ENCODE measurements at places on chromosomes 3 and 15. TPM values are rescaled to one million over a fixed set of nuclear protein-coding genes. Genes with fewer than 3 reads are reported as not detected.

DNA sequence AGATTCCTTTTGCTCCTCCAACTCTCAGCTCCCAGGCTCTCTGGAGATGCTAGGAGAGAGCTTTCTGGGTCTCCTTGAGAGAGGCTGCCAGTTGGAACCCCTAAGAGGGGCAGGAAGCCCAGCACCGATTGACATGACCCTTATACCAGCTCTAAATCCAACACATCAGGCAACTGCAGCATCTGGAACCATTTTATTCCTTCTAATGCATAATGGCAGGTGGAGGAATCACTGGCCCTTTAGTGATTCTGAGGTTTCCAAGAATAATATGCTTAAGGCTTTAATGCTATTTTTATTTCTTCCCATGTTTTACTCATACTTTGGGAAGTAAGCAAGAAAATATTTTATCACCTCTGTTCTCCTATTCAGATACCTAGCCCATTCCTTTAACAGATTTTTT is 60.3 kb upstream of the TEX264 start:
- no peak for DNase-seq

DNA sequence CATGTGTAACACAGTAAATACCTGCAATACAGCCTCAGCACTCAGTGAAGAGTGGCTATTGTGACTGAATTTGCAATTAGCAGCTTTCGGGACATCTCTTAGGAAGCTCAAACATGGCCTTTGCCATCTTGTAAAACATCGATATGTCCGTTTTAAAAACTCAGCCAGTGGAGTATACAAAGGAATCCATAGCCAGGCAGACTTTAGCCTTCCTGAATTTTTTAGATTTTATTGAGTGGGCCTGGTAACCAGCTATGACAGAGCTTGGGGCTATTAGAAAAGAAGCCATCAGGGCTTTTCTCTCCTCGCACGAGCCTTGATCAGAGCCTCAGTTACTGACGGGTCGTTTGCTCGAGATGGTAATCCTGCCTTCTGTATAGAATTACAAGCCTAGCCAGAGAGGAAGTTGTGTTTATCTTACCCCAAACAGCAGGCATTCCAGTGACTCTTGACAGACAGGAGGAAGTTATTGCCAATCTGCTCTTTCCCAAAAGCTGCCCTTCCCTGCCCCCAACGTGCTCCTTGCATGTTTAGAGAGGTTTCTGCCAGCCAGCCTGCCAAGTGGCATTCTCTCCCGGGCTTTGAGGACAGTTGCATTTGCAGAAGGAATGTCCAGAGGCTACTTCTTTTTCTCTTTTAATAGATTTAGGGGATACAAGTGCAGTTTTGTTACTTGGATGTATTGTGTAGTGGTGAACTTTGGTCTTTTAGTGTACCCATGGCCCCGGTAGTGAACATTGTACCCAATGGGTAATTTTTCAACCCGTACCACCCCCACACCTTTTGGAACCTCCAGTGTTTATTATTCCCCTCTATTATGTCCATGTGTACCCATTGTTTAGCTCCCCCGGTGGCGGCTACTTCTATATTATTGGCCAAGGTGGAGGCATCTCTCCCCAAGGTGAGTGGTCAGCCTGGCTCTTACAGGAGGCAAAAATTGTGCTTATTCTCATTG is 40.6 kb downstream of the ITPR1 start:
- DNase-seq = no peak

GRCh38 chr3:196163666-196164493 is 47.3 kb downstream of the ZDHHC19 start:
- DNase-seq = no peak

- no peak for DNase-seq
These were observed 77.2 kb downstream of the CEMIP start for GRCh38 chr15:80856400-80856799.

The PBRM1 gene
- polyA plus RNA-seq = 46.8 TPM

The FBLN2 gene
- 35.1 TPM for polyA plus RNA-seq

DNA sequence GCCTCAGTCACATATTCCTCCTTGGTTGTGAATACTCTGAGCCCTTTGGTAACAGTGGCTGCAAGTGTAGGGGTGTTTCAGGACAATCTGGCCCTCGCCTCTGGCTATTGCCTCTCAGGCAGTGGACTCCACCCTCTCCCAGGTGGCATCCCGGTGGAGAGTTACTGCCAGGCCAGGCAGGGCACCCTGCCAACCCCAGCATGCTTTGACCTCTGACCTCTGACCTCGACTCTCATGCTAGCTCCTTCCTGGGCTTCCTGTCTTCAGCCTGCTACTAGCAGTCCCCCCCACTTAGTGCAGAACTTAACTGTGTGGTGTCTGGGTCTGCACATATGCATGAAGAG is 5.5 kb downstream of the TM6SF1 start:
- DNase-seq = no peak

DNA sequence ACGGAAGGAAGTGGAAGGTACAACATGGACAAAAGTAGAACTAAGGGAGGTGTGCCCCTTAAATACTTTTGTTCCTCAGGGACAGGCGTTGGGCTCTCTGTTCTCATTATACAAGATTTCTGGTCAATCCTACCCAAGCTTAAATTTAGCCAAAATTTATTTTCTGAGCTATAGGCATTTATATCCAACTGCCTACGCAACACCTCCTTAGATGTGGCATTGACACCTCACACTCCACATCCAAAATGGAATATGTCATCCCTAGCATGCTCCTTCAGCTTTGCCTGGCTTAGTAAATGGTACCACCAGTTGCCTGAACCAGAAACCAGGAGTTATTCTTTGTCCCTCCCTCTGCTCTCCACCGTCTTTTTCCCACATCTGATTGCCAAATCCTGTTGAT is 26.2 kb downstream of the FANCD2OS start:
- DNase-seq = no peak

DNA sequence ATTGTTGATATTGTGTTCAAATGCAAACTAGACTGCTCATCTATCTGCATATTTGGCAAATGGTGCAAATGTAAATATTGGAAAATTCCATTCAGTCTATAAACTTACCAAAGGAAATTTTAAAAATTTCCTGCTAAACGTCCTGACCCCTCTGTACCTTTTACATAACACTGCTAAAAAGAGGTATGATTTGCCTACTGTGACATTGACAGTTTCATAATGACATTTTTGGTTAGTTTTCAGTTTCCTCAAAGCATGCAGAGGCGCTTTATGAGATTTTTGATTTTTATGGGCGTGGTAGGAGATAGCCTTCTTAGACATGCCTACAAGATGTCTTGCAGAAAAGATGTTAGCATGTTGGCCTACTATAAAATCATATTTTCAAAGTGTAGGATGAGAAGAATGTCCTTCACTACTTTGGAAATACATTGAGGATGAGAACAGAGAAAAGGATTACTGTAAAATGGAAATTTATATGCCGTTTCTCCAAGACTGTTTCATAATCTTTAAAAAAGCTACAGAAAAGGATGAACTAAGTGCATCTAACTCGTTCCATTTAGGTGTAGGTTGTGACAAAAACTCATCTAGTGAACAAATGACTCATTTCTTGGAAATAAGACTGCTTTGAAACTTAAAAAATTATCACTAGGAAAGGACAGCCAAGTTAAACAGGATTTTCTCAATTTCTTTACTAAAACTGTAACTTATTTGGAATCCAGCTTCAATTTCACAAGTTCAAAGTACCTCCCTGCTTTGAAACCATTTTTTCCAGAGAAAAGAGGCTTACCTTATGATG is 14.5 kb upstream of the ISLR start:
- no peak for DNase-seq

DNA sequence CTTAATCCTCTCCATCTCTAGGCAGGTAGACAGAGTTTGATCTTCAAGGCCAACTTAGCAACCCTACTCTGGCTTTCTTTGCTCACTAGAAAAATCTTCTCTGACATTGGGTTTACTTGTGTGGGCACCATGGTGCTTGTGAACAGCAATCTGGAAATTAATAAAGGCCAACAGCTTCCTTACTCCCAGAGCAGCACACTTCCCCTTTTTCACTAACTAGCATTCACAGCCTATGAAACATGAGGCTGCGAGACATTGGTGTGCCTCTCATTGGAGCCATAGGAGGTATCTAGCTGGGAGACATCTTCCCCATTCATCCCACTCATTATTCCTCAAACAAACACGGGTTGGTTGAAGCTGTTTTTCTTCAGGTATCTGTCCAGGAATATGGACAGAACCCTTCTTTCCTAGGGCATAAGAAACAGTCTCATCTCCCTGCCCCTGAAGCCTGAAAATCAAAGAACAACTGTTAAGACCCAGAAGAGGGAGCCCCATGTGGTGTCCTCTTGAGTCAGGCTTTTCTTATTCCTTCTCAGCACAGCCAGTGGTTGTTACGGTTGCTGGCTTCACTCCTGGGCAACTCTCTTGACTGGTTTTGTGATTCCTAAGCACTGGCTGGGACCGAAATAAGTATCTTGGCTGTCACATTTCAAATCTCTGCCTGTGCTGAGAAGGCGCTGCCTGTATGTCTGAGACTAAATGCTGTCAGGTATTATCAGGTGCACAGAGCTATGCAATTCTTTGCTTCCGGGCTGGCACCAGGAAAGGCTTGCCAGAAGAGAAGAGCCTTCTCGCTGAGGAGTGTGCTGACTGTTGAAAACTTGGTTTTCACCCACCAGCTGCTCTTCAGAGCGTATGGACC is 194.4 kb downstream of the FEZF2 start:
- no peak for DNase-seq

- no peak for DNase-seq
These were observed 206.6 kb upstream of the MDFIC2 start for GRCh38 chr3:70519026-70519425.

The MON1A gene
- 5.8 TPM for polyA plus RNA-seq

- DNase-seq = no peak
These were observed 92.7 kb upstream of the BLM start for GRCh38 chr15:90624278-90624981.

DNA sequence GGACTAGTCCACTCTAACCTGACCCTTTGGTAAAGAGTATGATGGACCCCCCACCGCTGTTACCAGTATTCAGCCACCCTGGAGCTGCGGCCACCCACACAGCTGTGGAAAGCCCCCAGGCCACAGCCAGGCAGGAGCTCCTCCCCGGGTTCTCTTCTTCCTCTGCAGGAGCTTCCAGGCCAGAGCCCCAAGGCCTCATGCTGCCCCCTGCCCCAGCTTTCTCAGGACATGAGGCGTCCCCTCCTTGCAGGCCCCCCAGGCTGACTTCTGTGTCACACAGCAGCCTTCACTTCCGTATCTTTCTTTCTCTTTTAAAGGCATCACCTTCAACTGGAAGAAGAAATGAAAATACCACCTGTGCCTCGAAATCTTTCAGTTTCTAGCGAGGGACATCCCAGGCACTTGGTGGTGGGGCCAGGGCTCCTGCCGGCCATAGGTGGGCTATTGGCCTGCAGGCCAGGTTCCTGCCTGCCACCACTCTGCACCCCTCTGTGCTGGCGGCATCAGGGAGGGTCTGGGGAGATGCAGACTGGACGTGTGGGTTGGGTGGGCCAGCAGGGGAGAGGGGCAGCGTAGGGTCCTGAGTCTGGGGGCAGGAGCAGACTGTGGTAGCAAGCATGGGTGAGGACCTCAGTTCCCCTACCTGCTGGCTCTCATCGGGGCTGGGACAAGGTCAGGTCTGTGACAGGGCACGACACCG is 19.9 kb downstream of the KLF13 start:
- DNase-seq = no peak

DNA sequence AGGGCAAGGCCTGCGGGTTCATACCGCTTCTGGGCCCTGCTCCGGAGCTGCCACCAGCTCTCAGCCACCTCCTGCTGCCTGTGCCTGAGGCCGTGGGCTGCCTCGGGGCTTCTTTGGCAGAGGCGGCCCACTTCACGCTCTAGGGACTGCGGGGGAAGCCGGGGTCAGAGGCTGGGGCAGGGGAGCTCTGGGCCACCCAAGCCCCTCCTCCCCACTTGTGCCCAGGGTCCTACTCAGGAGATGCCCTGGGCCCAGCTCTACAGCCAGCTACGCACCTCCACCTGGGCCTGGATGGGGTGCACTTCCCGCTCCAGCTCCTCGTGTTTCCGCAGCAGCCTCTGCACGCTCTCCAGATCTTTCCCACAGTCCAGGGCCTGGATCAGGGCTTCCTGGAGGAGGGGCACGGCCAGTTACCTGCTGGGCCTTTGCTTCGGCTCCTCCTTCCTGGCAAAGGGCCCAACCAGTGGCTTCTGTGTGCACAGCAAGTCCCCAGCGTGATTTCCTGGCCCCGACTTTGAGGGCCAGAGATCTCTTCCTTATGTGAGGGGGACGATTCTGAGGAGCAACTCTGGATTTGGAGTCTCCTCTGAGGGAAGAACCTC is 24.0 kb downstream of the PLA2G4B start:
- DNase-seq = no peak

The LYSMD4 gene
- 6.1 TPM for polyA plus RNA-seq

DNA sequence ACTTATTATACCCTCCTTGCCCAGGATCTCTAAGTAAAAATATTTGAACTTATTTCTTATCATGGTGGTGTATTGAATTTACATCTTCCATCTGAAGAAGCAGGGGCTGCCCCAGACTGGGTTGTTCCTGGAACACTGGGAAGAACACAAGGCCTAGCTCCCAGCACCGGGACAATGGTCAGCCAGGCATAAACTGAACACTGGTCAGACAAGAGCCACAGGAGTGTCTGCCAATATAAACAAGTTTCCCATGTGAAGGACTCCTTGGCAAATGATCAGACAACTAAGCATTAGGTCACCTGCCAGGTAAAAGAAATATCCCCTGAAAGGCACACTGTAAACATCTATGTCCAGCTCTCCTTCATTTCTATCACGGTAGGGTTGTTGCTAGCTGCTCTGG is 172.4 kb downstream of the ATP8B4 start:
- DNase-seq = no peak

The ABHD6 gene
- polyA plus RNA-seq = 4.8 TPM

DNA sequence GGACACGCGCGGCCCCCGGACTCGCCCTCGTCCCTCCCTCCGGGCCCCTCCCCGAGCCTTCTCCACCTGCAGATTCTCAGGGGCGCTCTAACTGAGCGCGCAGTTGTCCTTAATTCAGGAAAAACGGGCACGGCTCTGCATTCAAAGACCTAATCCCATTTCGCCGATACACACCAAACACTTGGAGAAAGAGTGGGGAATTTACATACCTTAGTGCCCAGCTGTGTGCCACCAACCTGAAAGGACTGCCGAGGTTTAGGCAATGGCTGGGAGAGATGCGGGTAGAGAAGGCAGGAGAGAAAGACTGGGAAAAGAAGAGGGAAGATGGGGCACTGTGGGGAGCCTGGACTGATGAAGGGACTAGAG is 21.8 kb downstream of the IGDCC3 start:
- DNase-seq = no peak

DNA sequence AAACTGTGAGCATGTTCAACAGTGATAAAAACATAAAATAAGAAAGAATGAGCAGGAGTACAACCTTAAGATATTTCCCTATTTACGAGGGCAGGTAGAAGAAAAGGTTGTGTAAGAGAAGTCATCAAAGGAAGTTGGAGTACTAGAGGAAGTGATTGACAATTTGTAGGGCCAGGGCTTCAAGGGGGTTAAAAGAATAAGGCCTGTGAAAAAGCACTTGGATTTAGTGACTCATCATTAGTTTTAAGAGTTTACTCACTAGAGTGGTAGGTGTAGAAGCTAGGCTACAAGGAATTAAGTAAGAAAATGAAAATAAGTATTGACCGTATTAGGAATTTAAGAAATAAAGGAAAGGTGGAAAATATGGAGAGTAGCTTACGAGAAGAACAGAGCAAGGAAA is 23.6 kb downstream of the KCNMB3 start:
- no peak for DNase-seq

Data from forelimb muscle (tissue), 1 donor.